ENCODE measurements at places on chromosomes 7 and 10. TPM values are rescaled to one million over a fixed set of nuclear protein-coding genes. Genes with fewer than 3 reads are reported as not detected.

KNDC1 gene
- under 0.01 TPM for total RNA-seq

SYT15 gene
- under 0.01 TPM for total RNA-seq

LIPM gene
- not detected for total RNA-seq

KLF14 gene
- not detected for total RNA-seq

TEX36 gene
- total RNA-seq, result not detected

SFTPA2 gene
- not detected for total RNA-seq

PNLIPRP1 gene
- total RNA-seq, result not detected

SPDYE16 gene
- 0.36 TPM for total RNA-seq

SRPK2 gene
- 81.0 TPM for total RNA-seq

LANCL2 gene
- 19.2 TPM for total RNA-seq

OPN1SW gene
- total RNA-seq, result not detected

UNCX gene
- not detected for total RNA-seq

LRRC4 gene
- 0.29 TPM for total RNA-seq

AIMP2 gene
- total RNA-seq, result 60.1 TPM

ZNF789 gene
- total RNA-seq, result 6.9 TPM

TRIM50 gene
- not detected for total RNA-seq

SH2D4B gene
- not detected for total RNA-seq

FFAR4 gene
- total RNA-seq, result not detected

MRPL32 gene
- total RNA-seq, result 35.5 TPM

ITPRID1 gene
- not detected for total RNA-seq

C7orf57 gene
- under 0.01 TPM for total RNA-seq

ASB10 gene
- total RNA-seq, result not detected

TYW1B gene
- total RNA-seq, result 2.2 TPM

MMD2 gene
- not detected for total RNA-seq

PTEN gene
- 169 TPM for total RNA-seq

XPNPEP1 gene
- 140 TPM for total RNA-seq

FBXO24 gene
- total RNA-seq, result under 0.01 TPM

ZNF786 gene
- 6.5 TPM for total RNA-seq

PRLHR gene
- not detected for total RNA-seq

ARHGEF35 gene
- total RNA-seq, result 3.6 TPM

OR2A42 gene
- not detected for total RNA-seq

CLCN1 gene
- total RNA-seq, result under 0.01 TPM

OR9A4 gene
- total RNA-seq, result not detected

NKX2-3 gene
- not detected for total RNA-seq

NAT16 gene
- total RNA-seq, result not detected

SPRN gene
- under 0.01 TPM for total RNA-seq

GFRA1 gene
- total RNA-seq, result 76.6 TPM

ADIRF gene
- 18.3 TPM for total RNA-seq

AVPI1 gene
- total RNA-seq, result 105 TPM

ACHE gene
- total RNA-seq, result under 0.01 TPM

HOXA13 gene
- 8.0 TPM for total RNA-seq

ANKRD7 gene
- total RNA-seq, result 1.8 TPM

IFRD1 gene
- total RNA-seq, result 107 TPM

SPAG6 gene
- total RNA-seq, result not detected

TMEM184A gene
- total RNA-seq, result under 0.01 TPM

NME8 gene
- total RNA-seq, result not detected

CTAGE4 gene
- 0.36 TPM for total RNA-seq

SLC18A3 gene
- total RNA-seq, result not detected

AKR1C2 gene
- 46.0 TPM for total RNA-seq
